ENCODE measurements at places on chromosomes 2 and 18.

GRCh38 chr2:132609101-132609890 is 60.7 kb downstream of the LYPD1 start:
- DNase-seq: no peak

- DNase-seq: no peak
Observed at GRCh38 chr2:158777077-158777476, 18.0 kb upstream of the DAPL1 start.

DNA sequence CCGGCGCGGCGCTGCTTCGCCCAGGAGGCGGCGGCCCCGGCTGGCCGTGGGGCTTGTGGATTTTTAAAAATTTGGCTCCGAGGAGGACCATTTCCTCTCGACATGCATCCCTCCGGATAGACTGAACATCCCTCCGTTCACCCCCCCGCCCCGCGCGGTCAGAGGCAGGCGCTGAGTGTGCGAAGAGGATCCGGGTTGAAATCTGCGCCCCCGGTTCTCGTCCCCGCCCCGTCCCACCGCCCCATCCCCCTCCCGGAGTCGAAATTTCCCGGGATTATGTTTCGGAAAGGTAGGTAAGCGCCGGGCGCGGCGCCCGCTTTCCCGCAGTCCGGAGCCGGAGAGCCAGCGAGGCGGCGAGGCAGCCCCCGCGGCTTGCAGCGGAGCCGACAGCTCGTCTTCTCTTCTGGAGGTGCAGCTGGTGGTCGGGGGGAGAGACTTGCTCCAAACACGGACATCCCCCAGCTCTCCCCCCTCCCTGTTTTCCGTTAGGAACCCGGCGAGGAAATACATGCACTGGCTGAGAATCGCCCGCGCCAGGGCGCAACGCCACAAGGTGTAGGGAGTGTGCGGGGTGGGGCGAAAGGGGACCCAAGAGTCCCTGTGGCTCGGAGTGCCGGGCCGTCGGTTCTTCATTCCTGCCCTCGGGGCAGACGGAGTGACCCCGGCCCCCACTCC is at the start of gene PRKCE:
Gene PRKCE (plus strand): TSS at position 261 of the 675 bp plus-strand sequence.
- DNase-seq: no peak

GRCh38 chr18:5521000-5521399 is 22.8 kb downstream of the EPB41L3 start:
- no peak for DNase-seq

DNA sequence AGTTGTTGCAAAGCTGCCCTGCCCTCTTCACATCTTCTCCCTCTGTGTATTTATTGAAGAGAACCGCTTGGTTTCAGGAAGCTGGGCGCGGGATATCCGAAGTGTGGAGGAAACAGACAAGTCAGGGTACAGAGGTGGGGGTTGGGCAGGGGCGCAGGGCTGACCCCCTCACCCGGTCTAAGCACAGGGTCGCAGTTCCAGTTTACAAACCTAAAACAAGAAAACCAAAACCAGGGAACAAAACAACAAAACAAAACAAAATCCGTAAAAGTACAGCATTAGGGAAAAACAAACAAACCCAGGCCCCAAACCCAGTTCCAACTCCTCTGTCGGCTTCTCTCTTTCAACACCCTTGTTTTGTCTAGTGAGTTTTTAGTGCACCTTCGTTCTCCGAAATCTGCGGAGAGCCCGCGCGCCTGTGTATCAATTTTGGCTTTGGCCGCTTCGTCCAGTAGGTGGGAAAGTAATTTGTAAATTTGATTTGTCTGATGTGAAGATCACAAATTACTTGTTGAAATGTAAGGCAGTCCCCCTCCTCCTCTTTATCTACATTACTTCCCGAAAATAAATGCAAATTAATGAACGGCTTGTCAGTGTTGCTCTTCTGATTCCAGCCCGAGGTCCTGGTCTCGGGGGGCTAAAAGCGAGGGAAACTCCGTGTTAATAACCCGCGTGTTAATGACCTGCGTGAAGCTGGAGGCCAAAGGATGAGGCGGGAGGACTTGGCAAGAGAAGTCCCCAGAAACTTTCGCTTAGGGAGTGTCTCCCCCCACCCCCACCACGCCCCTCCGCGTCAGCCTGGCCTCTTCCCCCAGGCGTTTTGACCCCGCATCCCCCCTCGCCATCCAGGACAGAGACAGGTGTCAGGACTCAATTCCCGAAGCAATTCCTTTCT is 6.9 kb downstream of the OTX1 start:
- DNase-seq: no peak

GRCh38 chr2:221775096-221775495 is 203.0 kb upstream of the EPHA4 start:
- DNase-seq: no peak

DNA sequence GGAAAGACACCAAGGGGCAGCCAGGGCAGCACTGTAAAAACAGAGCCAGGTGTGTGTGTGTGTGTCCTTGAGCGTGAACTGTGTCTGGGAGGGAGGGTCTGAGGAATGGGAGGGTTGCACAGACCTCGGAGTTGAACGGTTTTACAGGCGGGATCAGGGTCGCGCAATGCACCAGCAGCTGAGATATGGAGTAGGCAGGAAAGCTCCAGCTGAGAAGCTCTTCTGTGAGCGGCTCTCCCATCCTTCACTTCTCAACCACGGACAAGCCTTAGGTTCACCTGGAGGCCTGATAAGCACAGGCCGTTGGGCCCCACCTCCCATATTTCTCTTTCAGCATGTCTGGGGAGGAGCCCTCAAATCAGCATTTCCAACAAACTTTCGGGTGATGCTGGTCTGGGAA is 12.1 kb downstream of the SERTAD2 start:
- DNase-seq: no peak

- DNase-seq: no peak
Observed at GRCh38 chr18:919078-919477, 14.4 kb downstream of the ADCYAP1 start.

GRCh38 chr2:135528006-135528405 is 3.0 kb downstream of the ZRANB3 start:
- no peak for DNase-seq

- no peak for DNase-seq
Observed at GRCh38 chr2:128590309-128591021, 271.8 kb upstream of the HS6ST1 start.

- no peak for DNase-seq
Observed at GRCh38 chr18:36348971-36349417, 51.5 kb downstream of the FHOD3 start.

DNA sequence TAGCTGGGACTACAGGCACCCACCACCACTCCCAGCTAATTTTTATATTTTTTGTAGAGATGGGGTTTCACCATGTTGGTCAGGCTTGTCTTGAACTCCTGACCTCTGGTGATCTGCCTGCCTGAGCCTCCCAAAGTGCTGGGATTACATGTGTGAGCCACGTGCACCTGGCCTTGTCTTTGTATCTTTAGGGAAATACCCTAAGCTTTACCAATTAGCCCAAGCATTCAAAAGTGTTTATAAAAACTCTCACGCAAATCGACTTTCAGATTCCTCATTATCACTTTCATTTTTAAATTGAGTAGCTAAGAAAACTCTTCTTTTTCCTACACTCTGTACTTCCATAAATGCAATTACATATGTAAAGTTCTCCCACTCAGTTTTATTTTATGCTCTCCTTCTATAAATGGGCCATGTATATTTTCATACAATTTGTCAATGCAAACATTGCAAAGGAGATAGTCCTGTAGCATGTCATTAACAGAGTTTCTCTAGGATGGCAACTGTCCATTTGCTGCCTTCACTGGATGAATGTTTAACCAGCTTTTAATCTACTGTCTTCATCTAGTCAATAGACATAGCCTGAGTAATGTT is 326.2 kb upstream of the LRATD1 start:
- DNase-seq: no peak

DNA sequence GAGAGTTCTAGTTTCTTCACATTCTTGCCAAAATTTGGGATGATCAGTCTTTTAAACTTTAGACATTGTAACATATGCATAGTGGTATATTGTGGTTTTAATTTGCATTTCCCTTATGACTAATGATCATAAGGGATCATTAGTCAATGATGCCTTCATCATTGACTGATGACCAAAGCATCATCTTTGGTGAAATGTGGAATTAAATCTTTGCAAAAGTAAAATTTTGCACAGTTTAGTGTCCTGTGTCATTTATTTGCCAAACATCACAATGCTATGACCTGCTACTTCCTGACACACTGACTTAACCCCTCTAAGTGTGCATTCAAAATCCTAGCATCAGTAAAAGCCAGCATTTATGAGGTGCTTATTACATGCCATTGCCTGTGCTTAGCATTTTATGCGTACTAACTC is 58.9 kb upstream of the SLC1A4 start:
- no peak for DNase-seq

DNA sequence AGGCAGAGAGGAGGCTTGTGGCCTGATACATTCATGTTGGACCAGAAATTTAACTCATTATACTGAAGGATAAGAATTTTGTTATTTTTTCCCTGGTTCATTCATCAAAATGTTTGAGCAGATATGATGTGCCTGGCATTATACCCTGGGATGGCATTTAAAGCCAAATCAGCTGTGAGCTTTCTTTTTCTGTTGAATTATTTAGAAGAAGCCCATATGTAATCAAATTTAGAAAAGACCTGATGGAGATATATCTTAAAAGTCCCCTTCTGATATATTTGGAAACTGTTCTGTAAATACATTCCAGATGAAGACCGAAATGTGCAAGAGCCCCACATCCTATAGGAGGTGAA is 743.1 kb upstream of the HS6ST1 start:
- DNase-seq: no peak

DNA sequence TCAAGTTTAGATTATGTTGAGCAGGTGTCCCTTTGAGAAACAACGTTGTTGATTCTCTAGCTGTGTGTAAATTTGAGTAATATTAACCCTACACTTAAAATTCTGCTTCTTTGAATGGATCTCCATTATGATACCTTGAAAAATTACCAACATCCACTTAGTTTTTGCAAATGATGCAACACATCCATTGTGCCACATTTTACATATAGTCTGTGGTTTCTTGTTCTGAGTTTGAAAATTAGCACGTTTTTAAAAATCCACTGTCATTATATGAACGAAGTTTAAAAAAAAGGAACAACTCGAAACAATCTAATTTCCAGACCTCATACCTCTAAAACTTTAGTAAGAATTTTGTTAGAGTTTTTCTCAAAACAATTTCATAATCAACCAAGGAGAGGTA is 37.7 kb downstream of the PIK3C3 start:
- DNase-seq: no peak

- DNase-seq: no peak
Observed at GRCh38 chr2:214706986-214707385, 102.5 kb downstream of the BARD1 start.

GRCh38 chr2:67399831-67400489 is 2.8 kb downstream of the ETAA1 start:
- DNase-seq: no peak

GRCh38 chr18:2912357-2913299 is 65.8 kb downstream of the EMILIN2 start:
- DNase-seq: no peak

GRCh38 chr18:2602844-2603243 is 31.5 kb downstream of the NDC80 start:
- DNase-seq: no peak

GRCh38 chr2:44778671-44779476 is 162.6 kb upstream of the SIX3 start:
- no peak for DNase-seq

- no peak for DNase-seq
Observed at GRCh38 chr2:75133621-75134570, 65.4 kb downstream of the TACR1 start.

GRCh38 chr2:79935046-79935732 is 369.4 kb downstream of the LRRTM1 start:
- no peak for DNase-seq

- no peak for DNase-seq
Observed at GRCh38 chr2:12304564-12305171, 412.1 kb upstream of the TRIB2 start.

GRCh38 chr2:67524213-67524612 is 127.1 kb downstream of the ETAA1 start:
- no peak for DNase-seq

DNA sequence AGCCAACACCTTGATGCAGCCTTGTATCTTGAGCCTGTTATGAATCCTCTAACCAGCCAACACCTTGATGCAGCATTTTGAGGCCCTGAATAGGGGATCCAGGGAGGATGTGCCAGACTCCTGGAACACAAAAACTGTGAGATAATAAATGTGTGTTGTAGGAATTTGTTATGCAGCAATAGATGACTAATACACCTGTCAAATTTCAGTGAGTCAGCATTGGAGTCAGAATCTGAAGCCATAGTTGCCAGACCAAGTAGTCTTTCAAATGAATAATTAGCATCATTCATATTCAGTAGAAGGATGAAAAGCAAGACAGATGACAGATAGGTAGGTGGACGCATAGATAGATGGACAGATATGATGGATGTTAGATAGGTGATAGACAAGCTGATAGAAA is 942.5 kb upstream of the SLC39A10 start:
- no peak for DNase-seq

DNA sequence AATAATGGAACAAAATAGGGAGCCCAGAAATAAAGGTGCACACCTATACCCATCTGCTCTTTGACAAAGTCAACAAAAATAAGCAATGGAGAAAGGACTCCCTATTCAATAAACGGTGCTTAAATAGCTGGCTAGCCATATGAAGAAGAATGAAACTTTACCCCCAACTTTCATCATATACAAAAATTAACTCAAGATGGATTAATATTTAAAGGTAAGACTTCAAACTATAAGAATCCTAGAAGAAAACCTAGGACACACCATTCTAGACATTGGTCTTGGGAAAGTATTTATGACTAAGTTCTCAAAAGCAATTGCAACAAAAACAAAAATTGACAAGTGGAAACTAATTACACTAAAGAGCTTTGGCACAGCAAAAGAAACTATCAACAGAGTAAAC is 139.1 kb downstream of the DNAH7 start:
- DNase-seq: no peak

- no peak for DNase-seq
Observed at GRCh38 chr2:182372661-182373060, 54.2 kb downstream of the PDE1A start.

DNA sequence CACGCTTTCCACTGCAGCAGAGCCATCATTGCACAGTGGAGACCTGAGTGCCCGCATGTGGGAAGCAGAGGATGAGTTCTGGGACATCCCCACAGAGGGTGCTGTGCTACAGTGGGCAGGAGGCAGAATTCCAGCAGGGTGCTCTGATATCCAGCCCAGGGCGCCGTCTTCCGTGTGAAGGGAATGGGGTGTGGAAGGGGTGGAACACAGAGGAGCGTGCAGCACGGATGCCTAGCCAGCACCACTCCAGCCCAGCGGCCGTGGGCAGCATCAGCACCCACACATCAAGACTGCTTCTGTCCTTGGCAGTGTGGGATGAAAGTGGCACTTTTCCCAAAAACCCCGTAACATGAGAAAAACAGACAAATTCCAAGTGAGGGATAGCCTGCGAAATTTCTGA is 134.3 kb downstream of the ZNF236 start:
- no peak for DNase-seq

DNA sequence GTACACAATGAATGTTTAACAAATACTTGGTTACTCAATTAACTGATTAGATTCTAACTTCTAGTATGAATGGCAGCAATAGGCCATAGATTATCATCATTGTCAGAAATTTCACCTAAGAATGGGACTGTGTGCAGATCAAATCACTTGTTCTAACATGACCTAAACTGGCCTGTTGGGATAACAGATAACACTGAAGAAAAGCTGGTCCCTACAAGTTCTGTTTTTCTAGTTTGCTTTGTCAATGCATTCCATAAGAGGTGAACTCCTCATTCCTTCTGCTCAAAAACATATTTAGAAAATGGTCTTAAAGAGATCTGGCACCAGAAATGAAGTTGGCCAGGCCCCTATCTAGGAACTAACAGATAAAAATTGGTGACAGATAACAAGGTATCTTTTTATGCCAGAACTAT is 175.4 kb downstream of the THADA start:
- no peak for DNase-seq

- DNase-seq: no peak
Observed at GRCh38 chr2:236971919-236972381, 113.7 kb upstream of the COPS8 start.
